ENCODE measurements at places on chromosomes 13 and 19. TPM values are rescaled to one million over a fixed set of nuclear protein-coding genes. Genes with fewer than 3 reads are reported as not detected.

- no peaks in the 10 kb centered on the region for H3K4me1 ChIP-seq
- no peak overlapping the region for H3K4me3 ChIP-seq
- DNase-seq: no peak
- H3K27ac ChIP-seq: no peak overlapping the region
- no peaks in the 10 kb centered on the region for H3K36me3 ChIP-seq
These were observed 359.3 kb downstream of the EFNB2 start for GRCh38 chr13:106176117-106176516.

Gene GRK1
- not detected for total RNA-seq

DNA sequence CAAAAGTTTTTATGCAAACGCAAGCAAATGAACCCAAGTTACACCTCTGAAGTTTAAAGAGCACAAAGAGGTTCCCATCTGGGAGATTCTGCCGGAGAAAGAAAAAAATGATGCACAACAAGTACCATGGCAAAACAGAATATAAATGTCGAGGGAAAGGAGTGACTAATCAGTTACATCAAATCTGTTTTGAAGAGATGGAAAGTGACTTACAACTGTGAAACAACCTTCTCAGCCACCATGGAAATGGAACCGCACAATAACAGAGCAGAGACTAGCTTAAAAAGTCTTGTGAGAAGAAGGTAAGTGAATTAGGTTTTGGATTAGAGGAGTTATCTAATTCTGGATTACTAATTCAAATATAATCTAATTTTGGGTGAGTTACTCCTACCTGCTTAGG, 2.4 kb downstream of the HSPH1 start:
- H3K27ac ChIP-seq: no peak overlapping the region
- no peaks in the 10 kb centered on the region for H3K27me3 ChIP-seq
- no peak for DNase-seq
- peaks cover 17% of the 10 kb centered on the region for H3K4me1 ChIP-seq
- no peak overlapping the region for H3K4me3 ChIP-seq

Gene OR7G1
- not detected for total RNA-seq

- H3K36me3 ChIP-seq: no peaks in the 10 kb centered on the region
- H3K4me3 ChIP-seq: no peak overlapping the region
- no peaks in the 10 kb centered on the region for H3K27me3 ChIP-seq
- H3K27ac ChIP-seq: no peak overlapping the region
- DNase-seq: no peak
- H3K4me1 ChIP-seq: no peaks in the 10 kb centered on the region
These were observed 13.4 kb upstream of the GTF2F1 start for GRCh38 chr19:6406401-6406800.

Gene ZNF587B
- 23.0 TPM for total RNA-seq

- H3K36me3 ChIP-seq: no peaks in the 10 kb centered on the region
- H3K27me3 ChIP-seq: no peaks in the 10 kb centered on the region
- H3K4me1 ChIP-seq: no peaks in the 10 kb centered on the region
- no peak overlapping the region for H3K27ac ChIP-seq
These were observed 242.7 kb downstream of the DCLK1 start for GRCh38 chr13:35888457-35888883.

DNA sequence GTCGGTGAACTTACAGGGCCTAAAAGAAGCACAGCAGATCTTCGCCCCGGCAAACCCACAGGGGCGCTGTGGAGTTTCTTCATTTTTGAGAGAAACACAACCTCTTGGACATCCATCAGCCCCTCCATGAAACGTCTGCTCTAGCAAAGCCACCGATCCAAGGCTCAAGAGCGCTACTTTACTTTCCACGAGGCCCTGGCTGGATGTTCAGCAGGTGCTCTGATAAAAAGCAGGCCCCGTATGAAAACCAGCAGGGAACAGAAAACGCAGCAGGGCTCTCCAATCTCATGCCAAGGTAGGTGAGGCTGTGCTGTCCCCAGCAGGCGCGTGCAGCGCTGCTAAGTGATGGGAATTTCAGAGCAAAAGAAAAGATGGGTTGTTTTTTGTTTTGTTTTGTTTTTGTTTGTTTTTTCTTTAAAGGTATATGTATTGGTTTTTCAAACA, 86.7 kb downstream of the IRS2 start:
- H3K27me3 ChIP-seq: peaks cover 9% of the 10 kb centered on the region
- no peaks in the 10 kb centered on the region for H3K36me3 ChIP-seq
- H3K4me1 ChIP-seq: peaks cover 12% of the 10 kb centered on the region
- no peak overlapping the region for H3K4me3 ChIP-seq

Gene KLK12
- not detected for total RNA-seq

Gene ZNF69
- 3.5 TPM for total RNA-seq

Gene PSPN
- 0.85 TPM for total RNA-seq
